ENCODE measurements at places on chromosomes 7 and 10. TPM values are rescaled to one million over a fixed set of nuclear protein-coding genes. Genes with fewer than 3 reads are reported as not detected.

Gene CFAP70
- total RNA-seq, result 0.27 TPM

Gene C1QL3
- total RNA-seq, result 0.09 TPM

Gene ZWINT
- total RNA-seq, result 16.9 TPM

Gene SEMA3E
- 0.28 TPM for total RNA-seq

Gene XRCC2
- 2.0 TPM for total RNA-seq

Gene CALHM3
- not detected for total RNA-seq

Gene GRID2IP
- total RNA-seq, result under 0.01 TPM

Gene BMPER
- 8.8 TPM for total RNA-seq

Gene TWNK
- 7.6 TPM for total RNA-seq

Gene PHF14
- 41.9 TPM for total RNA-seq

Gene PRF1
- total RNA-seq, result not detected

Gene ADK
- 35.0 TPM for total RNA-seq

Gene HTRA1
- 131 TPM for total RNA-seq

Gene COX15
- 31.4 TPM for total RNA-seq

Gene CAV1
- 1,559 TPM for total RNA-seq

Gene GALNT17
- not detected for total RNA-seq

Gene ANKRD61
- 0.09 TPM for total RNA-seq

Gene SLC26A5
- not detected for total RNA-seq

Gene ATP6V0A4
- 0.18 TPM for total RNA-seq

Gene GJD4
- under 0.01 TPM for total RNA-seq

Gene AGMO
- not detected for total RNA-seq

Gene FFAR4
- not detected for total RNA-seq

Gene GPC2
- total RNA-seq, result 5.6 TPM

Gene RPP30
- 41.5 TPM for total RNA-seq

Gene IFIT1
- 1.8 TPM for total RNA-seq

Gene MYL7
- total RNA-seq, result not detected

Gene KAZALD1
- 1.7 TPM for total RNA-seq

Gene FAM25A
- not detected for total RNA-seq

Gene ASZ1
- total RNA-seq, result not detected

Gene TAS2R4
- 0.90 TPM for total RNA-seq

Gene TRIM56
- total RNA-seq, result 18.7 TPM

Gene RAB11FIP2
- 8.6 TPM for total RNA-seq

Gene AKR1C4
- total RNA-seq, result not detected

Gene SPDYE16
- total RNA-seq, result not detected

Gene PNLIPRP2
- not detected for total RNA-seq

Gene MMP21
- under 0.01 TPM for total RNA-seq

Gene CCL24
- total RNA-seq, result 0.28 TPM

Gene PALD1
- total RNA-seq, result 25.0 TPM

Gene PTN
- total RNA-seq, result 0.56 TPM

Gene AIMP2
- 56.3 TPM for total RNA-seq

Gene ITIH5
- not detected for total RNA-seq

Gene PON1
- total RNA-seq, result not detected

Gene ABCB1
- 3.0 TPM for total RNA-seq

Gene OR2A7
- total RNA-seq, result under 0.01 TPM

Gene OR2A42
- 0.09 TPM for total RNA-seq

Gene AKR1B15
- not detected for total RNA-seq

Gene AEBP1
- 3.3 TPM for total RNA-seq

All from endothelial cell of coronary artery (primary cell).